ENCODE measurements at places on chromosomes 13 and 19.

DNA sequence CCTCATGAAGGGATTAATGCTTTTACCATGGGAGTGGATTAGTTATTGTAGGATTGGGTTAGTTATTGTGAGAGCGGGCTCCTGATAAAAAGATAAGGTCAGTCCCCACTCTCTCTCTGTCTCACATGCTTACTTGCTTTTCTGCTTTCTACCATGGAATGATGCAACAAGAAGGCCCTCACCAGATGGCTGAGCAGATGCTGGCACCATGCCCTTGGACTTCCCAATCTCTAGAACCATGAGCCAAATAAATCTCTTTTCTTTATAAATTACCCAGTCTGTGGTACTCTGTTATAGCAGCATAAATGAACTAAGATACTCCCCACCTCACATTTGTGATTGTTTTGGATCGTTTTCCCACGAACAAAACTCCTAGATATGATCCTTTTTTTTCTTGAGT, 353.8 kb downstream of the DNAJC15 start:
- peak; percentile 67 for DNase-seq

DNA sequence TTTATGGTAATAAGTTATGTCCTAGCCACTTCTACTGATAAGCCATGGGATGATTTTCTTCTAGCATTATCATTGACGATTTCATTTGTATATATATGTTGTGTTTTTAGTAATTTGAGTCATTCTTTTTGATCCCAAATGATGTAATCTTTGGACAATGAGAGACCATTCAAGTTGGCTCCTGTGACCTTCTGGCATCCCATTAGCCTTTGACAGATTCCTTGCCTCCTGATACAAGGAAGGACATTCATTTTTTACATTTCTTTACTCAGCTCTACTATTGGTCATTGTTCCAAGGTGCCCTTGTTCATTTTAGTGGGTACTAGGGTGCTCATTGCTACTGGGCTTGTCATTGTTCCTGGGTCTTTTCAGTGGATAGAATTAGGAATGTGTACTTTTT, 35.3 kb upstream of the MYCBP2 start:
- no peak for DNase-seq

- no peak for DNase-seq
Measured at GRCh38 chr19:35938282-35939224, 2.4 kb downstream of the LRFN3 start.

DNA sequence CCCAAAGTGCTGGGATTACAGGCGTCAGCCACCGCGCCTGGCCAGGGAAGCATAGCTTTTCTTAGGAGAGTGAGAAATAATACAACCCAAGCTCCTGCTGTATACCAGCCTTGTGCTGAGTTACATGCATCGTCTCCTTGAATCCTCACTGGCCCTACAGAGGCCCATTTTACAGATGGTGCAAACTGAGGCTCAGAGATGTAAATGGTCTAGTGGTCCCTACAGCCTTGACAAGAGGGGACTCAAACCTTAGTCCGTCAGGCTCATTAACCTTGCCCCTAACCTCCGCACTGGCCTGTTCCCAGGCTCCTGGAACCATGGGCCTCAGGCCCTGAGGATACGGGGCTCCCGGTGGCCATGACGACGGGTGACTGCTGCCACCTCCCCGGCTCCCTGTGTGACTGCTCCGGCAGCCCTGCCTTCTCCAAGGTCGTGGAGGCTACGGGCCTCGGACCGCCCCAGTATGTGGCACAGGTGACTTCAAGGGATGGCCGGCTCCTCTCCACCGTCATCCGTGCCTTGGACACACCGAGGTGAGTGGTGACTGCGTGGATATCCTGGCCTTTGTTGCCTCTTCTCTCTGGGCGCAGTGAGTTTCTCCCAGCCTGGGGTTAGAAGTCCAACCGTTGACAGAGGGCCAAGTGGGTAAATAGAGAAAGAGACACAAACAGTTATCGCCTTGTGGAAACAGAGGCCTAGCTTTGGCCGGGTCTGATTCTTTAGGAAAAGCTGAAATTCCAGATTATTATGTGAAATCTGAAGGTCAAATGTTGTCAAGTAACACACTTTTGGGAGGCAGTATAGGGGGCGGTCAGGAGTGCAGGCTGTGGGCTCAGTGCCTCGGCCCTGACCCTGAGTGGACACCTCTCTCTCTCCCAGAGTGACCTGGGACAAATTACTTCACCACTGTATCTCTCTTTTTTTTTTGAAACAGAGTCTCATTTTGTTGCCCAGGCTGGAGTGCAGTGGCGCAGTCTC, 8.7 kb downstream of the MARCHF2 start:
- no peak for DNase-seq

GRCh38 chr19:23665651-23666410, 21.2 kb downstream of the ZNF675 start:
- no peak for DNase-seq
